ENCODE measurements at places on chromosomes 6 and 20. TPM values are rescaled to one million over a fixed set of nuclear protein-coding genes. Genes with fewer than 3 reads are reported as not detected.

The ZC3H12D gene
- 0.95 TPM for total RNA-seq

The HSPA1L gene
- total RNA-seq, result 0.38 TPM

The OR2H1 gene
- not detected for total RNA-seq

The ELOVL4 gene
- total RNA-seq, result 6.7 TPM

The DAAM2 gene
- total RNA-seq, result 55.9 TPM

DNA sequence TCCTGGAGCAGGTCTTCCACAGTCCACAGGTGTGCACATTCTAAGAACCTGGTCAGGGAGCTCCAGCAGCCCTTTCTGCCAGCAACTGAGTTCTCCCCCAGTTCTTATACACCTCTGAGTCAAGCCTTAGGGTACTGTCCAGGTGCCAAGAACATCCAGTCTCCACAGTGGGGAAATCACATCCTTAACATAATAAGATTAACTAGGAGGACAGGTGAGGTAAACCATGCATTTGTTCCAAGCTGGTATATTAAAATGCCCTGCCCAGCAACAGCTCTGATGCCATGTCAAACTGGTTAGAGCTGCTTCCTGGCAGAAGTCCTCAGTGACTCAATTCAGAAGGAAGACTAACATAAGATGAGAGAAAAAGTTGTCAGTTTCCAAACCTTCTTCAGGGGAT lies 303.9 kb upstream of the SGK1 start:
- DNase-seq, result no peak

DNA sequence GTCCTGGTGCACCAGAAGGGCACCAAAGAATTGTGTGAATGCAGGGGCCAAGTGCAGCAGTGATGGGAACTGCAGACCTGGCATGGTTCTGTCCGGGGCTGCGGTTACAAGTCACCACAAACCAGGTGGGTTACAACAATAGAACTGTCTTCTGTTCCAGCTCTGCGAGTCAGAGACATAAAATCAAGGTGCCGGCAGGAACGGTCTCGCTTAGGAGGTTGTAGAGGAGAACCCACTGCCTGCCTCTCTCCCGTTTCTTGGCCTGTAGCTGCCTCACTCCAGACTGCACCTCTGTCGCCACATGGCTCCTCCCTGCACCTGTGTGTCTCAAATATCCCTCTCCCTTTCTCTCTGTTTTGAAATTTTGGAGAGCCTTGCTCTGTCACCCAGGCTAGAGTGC lies 143.3 kb downstream of the TAF4 start:
- no peak for DNase-seq

DNA sequence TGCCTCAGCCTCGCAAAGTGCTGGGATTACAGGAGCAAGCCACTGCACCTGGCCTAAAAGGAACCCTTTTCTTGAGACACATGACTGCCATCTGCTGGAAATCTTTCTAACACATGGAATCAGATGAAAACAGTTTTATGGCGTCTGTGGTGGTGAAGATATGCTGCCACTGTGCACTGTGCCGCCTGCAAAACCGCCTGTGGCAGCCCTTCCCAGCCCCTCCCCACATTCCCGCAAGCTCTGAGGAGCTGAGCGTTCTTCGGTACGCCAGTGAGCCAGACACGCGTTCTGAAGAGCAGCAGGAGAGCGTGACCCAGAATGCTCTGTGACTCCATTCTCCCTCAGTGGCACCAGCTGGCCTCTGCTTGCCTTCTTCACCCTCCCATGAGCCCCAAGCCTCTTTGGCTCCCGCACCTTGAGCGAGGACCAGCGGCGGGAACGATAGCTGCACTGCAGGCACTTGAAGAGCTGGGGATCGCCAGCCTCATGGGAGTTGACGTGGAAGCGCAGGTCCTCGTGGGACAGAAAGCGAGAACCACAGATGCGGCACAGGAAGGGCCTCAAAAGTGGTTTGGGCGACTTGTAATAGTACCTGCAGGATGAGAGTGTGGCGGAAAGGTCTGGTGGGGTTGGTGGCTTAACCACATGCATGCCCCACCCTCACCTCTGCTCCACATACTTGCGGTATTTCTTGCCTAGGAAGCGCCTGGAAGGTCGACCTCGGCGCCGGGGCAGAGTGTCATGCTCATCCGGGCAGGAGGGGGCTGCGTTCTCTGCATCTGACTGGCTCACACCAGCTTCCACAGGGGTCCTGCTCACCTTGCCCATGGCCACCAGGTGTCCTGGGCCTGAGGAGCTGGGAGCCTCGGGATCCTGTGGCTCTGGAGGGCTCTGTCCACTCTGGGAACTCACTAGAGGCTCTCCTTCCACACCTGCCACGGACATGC lies 8.7 kb downstream of the ZNF335 start:
- no peak for DNase-seq

GRCh38 chr6:129989396-129989795 lies 29.0 kb upstream of the L3MBTL3 start:
- DNase-seq, result no peak

DNA sequence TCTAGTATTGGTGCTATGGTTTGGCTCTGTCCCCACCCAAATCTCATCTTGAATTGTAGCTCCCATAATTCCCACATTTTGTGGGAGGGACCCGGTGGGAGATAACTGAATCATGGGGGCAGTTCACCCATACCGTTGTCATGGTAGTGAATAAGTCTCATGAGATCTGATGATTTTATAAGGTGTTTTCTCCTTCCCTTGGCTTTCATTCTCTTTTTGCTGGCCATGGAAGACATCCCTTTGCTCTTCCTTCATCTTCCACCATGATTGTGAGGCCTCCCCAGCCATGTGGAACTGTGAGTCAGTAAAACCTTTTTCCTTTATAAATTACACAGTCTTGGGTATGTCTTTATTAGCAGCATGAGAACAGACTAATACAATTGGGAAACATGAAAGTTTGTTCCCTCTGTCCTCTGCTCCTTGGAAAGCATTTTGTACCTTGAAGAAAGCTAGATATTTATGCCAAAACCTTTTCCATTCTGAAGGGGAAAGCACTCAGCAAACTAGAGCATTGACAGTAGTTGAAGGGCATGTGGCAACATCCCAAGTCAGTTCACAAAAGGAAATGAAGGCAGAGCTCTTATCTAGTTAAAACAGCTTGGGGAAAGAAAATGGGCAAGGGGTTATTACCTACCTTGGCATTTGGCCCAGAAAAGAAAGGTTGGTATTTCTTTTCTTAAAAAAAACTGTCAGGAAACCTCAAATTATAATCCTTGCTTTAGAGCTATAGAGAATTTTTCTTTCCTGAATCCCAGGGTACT lies 10.7 kb upstream of the TNFAIP3 start:
- no peak for DNase-seq

GRCh38 chr6:150617062-150617461 lies 17.4 kb downstream of the PLEKHG1 start:
- DNase-seq, result no peak

DNA sequence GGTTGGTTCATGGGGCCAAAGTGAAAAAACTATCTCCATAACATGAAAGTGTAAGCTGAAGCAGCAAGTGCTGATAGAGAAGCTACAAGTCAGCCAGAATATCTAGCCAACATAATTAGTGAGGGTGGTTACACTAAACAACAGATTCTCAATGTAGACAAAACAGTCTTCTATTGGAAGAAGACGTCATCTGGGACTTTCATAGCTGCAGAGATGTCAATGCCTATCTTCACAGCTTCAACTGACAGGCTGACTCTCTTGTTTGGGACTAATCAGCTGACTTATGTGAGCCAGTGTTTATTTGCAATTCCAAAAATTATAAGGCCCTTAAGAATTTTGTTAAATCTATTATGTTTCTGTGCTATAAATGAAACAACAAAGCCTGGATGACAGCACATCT lies 63.2 kb downstream of the GMDS start:
- DNase-seq, result no peak

- DNase-seq, result no peak
Observed at GRCh38 chr20:57108742-57109570, 157.5 kb downstream of the BMP7 start.

DNA sequence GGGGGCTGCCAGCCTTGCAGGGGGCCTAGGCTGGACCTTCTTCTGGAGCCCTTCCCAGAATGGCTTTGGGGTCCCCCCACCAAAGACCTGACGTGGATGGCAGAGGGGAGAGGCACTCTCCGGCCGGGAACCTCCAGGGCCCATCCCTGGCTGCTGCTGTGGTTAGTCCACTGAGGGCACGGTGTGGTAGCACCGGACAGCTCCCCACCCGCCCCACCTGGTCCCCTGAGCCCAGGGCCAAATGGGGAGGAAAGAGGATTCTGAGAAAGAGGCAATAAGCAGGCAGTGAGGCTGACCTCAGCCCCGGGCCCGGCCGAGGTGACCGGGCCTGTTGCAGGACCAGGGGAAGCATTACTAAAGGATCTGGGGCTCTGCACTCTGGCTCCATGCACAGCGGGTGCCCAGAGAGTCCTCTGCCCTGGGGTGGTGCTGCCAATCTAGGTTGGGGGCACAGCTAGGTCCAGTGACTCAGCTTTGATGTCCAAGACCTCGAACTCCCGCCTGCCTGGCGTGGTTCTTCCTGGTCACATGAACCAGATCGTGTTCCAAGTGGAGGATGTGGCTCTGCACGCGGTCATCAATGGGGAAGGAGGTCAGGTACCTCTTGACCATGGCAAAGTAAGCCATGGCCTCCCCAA lies 2.2 kb downstream of the CENPB start:
- no peak for DNase-seq

DNA sequence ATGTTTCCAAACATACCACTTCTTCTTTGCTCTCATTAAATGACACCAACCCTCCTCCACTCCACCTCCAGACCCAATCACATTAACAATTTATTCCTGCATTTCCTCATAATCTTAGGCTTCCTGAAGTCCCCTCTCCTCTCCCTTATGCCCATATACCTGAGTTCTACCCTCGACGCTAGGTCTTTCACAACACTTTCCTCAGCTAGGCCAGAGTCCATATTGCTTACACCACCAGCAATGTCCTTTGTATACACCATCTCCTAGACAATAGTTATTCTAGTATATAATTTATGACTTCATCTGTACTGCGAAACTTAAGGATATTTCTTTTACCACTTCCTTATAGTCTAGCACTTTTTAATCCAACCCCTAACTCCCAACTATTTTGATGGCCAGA lies 47.7 kb downstream of the SIM1 start:
- DNase-seq, result no peak

DNA sequence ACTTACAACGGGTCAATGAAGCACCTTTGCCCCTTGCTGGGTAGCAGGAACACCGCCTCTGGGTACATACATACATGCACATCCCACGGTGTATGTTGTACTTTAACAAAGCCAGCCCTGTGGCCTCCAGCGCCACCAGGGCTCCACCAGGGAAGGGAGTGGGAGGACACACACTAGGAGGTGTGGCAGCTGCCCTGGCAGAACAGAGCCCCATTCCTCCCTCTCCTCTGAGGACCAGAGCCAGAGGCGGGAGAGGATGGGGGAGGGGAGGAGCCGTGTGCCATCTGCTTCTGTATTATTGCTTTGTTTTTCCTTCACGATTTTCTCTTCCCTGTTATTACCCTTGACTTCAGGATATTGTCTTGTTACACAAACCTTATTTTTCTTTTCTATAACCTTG lies 105.8 kb upstream of the TRAF3IP2 start:
- DNase-seq, result no peak

GRCh38 chr6:158705386-158706126 lies 55.7 kb downstream of the SYTL3 start:
- no peak for DNase-seq

Measured in esophagus squamous epithelium (tissue), 5 donors.